ENCODE measurements at places on chromosomes 4 and X. TPM values are rescaled to one million over a fixed set of nuclear protein-coding genes. Genes with fewer than 3 reads are reported as not detected.
A peak's percentile ranks its signal among the peaks of the same experiment; 100 is the strongest.

- DNase-seq = no peak
These were observed 359.6 kb downstream of the IL1RAPL1 start for GRCh38 chrX:28946846-28947245.

- no peak for DNase-seq
These were observed 48.4 kb downstream of the ANXA3 start for GRCh38 chr4:78599931-78600375.

- DNase-seq = no peak
These were observed 89.5 kb downstream of the TASL start for GRCh38 chrX:30488092-30488491.

GRCh38 chrX:21373001-21373400 is 1.2 kb upstream of the CNKSR2 start:
- no peak for DNase-seq

DNA sequence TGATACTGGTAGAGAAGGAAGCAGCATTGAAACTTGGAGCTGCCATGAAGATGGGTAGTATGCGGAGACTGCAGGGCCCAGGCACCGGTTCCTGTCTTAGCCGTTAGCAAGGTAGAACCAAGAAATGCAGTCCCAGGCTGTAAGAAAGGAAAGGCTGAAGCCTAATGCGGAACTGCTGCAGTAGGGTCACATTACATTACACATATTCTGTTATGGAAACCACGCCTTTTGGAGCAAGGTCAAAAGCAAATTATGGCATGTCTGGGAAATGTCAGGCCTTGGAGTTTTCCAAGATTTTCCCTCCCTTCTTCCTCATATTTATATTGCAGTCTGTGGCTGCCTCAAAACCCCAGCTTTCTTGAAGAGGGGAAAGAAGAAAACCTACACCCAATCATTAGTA is 204.8 kb upstream of the RASGEF1B start:
- DNase-seq = no peak

DNA sequence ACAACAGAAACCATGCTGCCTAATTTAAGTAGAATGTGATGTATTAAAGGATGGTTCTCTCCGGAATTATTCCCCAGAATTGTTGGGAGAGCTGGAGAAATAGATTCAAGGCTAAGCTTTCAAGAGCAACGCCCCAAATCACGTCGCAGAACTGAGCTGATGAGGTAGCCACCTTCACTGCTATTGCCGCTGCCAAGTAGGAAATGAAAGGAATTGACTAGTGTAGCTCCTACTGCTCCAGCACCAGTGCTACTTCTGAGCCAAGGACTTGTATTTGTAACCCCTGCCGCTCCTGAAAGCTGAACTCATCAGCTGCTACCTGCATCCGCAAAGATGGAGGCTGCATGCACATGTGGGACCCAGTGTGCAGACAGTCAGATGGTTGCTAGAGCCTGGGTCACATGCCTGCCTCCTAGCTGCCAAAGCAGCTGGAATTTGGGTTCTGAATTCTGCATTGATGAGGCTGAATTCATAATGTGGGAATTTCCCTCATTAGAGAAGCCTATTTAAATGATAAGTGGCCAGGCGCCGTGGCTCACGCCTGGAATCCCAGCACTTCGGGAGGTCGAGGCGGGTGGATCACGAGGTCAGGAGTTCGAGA is 173.9 kb downstream of the PDGFRA start:
- no peak for DNase-seq

DNA sequence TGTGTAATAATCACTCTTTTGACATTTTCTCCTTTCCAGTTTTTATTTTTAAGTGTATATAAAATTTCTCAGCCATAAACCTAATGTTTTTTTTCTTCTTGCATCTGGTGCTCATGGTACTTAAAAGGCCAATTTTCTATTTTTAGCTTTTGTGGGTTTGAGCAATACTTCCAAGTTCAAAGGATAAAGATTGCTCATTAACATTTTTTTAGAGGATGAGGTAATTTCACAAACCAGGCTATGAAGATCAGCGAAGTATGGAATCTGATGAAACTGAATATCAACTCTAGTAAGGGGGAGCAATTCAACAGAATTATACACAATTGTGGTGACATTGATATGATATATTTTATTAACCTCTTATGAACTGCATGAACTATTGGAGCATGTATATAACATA is 25.8 kb upstream of the KLHL34 start:
- DNase-seq = no peak

DNA sequence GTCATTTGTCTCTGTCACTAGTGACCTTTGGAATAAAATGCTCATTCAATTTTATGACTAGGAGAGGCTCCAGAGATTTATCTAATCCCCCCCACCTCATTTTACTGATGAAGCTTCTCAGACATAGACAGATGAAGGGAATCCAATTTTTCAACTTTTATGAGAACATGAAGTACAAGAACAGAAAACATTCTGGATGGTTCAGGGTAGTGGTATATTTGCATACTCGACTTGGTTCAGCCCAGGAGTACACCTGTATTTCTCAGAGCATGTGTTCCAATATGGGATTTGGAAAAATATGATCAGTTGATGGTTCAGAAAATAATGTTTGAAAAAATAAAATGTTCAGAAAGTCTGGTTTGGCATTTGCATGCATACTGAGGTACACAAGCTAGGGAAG is 131.4 kb upstream of the GALNT7 start:
- no peak for DNase-seq

GRCh38 chrX:119292445-119292844 is 56.4 kb downstream of the PGRMC1 start:
- DNase-seq = no peak

- DNase-seq = no peak
These were observed 35.1 kb downstream of the PCGF3 start for GRCh38 chr4:740656-741282.

DNA sequence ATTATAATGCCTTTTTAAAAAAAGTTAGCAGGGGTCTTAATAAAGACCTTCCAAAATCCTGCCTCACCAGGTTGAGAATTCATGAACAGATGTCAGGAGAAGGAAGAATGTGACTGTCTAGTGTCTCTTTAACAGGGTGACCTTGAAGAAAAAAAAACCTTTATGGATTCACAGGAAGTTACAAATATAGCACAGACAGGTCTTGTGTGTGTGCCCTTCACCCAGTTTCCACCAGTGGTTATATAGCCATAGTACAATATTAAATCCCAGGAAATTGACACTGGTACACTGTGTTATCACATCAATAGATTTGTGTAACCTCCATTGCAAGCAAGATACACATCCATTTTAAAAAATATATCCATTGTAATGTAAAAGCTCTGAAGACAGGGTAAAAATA is 43.7 kb downstream of the HADH start:
- DNase-seq = no peak

DNA sequence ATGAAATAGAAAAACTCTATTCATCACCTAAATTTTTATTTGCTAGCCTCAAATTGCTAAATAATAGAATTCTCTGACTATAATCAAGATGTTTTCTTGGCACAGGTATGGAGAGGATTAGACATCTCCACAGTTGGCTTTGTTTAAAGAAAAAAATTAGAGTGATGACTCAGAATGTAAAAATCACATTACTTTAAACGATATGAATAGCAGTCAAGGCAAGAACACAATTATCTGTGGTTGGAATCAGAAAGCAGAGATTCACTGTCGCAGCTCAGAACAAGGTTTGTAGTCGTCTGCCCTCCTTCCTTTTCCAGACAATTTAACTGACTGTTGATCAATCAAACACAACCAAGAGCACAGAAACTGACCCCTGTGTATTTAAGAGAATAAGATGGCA is 32.2 kb upstream of the CCKAR start:
- DNase-seq = peak; percentile 63

GRCh38 chrX:11419102-11419501 is 125.9 kb downstream of the AMELX start:
- no peak for DNase-seq

DNA sequence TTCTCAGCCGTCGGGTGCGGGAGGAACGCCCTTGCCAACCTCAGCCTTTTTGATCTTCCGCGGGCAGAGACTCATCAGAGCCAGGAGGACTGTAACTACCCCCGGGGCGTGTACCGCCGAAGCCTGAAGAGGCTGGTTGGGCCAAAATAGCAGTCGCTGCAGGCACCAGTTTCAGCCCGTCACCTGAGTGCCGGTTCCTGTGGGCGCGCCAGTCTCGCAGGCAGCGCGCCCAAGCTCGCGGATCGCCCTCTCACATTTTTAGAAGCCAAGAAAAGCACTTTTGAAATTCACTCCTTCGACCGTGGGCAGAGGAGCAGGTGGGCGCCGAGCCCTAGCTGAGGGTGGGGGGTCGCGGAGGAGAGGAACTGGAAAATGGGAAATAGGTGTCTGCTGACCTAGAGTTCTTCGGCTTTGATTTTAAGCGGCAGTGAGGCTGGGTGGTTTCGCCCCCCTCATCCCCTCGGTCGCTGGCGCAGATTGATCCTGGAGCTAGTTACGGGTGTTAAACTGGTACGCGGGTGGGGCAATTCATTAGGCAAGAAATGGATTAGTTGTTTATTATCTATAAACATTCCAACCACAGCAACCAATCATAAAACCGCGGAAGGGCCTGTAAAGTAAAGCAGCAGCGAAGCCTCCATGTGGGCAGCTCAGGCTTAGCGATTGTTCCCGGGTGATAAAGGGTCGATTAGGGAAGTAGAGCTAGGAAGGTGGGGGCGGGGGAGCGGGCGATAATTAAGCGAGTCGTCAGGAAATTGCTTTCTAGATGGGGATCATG is 69.2 kb downstream of the FBXO8 start:
- DNase-seq = peak; percentile 15

GRCh38 chr4:45423896-45424295 is 697.5 kb upstream of the GNPDA2 start:
- no peak for DNase-seq

GRCh38 chr4:183599284-183599683 is 59.7 kb downstream of the RWDD4 start:
- DNase-seq = no peak

- peak; percentile 17 for DNase-seq
These were observed 492 bp upstream of the SLIT2 start for GRCh38 chr4:20251031-20251795.

DNA sequence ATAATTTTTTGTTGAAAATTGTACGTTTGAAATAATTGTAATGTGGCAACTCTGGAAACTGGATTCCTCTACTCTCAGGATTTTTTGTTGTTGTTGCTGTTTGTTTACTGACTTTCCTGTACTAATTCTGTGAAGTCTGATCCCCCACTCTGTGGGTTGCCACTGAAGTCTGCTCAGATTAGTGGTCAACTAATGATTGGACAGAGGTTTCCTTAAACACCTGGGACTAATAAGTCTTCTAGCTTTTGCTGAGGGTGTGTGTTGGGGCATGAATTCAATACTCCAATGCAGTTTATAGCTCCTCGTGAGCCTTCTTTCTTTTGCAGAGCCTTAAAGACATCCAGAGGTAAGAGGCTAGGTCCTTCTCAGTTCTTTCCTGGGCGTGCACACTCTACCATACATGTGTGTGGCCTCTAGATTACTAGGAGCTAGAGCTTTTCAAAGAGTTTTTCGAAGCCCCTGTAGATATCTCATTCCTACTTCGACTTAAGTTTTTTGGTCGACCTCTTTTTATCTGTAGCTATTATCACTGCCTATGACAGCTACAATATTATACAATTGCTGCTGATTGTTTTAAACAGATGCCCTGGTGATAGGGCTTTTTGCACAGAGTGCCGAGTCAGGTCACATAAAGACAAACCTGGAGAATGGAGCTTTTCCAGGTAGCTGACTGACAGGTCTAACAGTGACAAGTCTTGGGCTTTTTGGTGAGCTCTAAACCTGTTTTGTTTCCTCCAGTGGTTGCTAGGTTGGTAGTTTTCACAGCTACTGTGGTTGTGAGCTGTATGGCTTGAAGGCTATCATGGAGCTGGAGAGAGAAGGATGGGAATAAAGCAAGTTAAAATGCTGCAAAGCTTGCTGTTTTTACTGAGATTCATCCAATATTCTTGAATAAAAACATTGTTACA is 34.0 kb downstream of the BMP2K start:
- peak; percentile 3 for DNase-seq

DNA sequence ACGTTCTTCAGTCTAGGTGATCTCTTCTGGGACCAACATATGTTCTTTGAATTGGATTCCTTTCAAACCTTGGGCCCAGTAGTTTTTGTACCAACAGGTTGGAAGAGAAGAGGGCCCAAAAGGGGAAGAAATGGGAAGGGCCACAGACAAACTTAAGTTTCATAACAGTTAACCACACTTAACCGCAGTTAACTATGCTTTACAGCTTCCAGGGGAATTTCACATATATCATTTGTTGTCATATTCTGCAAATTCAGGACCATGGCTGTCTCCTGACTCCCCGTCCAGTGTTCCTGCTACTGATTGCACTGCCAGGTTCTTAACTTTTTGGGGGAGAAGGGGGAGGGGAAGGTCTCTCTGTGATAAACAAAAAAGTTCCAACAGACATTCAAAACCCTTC is 34.6 kb downstream of the RTL5 start:
- DNase-seq = no peak

DNA sequence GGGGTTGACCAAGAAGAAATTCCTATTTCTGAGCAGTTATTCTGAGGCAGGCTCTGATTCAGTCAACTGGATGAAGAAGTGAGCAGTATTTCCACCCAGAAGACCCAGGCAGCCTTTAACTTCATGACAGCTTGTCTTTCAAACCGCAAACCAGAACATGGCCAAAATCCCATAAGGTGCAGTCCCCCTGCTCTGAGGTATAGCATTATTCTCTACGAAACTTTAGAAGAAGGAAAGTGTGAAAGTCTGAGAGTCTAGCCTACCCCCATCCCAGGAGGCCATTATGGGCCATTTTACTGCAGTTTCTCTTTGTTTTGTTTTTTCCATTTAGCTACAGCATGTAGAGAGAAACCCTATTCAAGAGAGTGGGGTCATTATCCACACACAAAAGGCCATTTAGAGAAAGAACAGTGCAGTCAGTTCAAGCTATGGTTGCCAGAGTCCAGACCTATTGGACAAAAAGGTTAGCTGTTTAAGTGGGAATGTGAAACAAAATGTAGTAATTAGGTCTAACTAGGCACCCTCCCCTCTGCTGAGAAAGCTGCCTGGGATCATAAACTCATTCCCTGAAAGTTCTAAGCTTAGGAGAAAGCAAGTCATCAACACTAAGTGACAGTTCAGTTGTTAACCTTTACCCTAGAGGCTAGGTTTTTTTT is 52.1 kb upstream of the RASGEF1B start:
- DNase-seq = no peak

PIN4 gene
- total RNA-seq = 23.5 TPM

USP51 gene
- total RNA-seq = 0.85 TPM

PACRGL gene
- 19.6 TPM for total RNA-seq

IL9R gene
- total RNA-seq = not detected

ADRA2C gene
- 0.10 TPM for total RNA-seq

ANAPC10 gene
- 23.5 TPM for total RNA-seq

CSAG1 gene
- total RNA-seq = not detected

TRPC5OS gene
- total RNA-seq = not detected

KCND1 gene
- total RNA-seq = 0.54 TPM

RNF128 gene
- 2.8 TPM for total RNA-seq

GCNA gene
- total RNA-seq = 0.39 TPM

CENPVL2 gene
- total RNA-seq = not detected

PAK3 gene
- 0.11 TPM for total RNA-seq

Data from foreskin keratinocyte (primary cell).